Fibroblast of pulmonary artery (primary cell): ENCODE measurements at places on chromosomes 3 and 15.

GRCh38 chr3:99430348-99431134, 207.9 kb upstream of the COL8A1 start:
- DNase-seq: peak; percentile 17

GRCh38 chr15:60328852-60329443, 68.8 kb downstream of the ANXA2 start:
- DNase-seq: peak; percentile 57

DNA sequence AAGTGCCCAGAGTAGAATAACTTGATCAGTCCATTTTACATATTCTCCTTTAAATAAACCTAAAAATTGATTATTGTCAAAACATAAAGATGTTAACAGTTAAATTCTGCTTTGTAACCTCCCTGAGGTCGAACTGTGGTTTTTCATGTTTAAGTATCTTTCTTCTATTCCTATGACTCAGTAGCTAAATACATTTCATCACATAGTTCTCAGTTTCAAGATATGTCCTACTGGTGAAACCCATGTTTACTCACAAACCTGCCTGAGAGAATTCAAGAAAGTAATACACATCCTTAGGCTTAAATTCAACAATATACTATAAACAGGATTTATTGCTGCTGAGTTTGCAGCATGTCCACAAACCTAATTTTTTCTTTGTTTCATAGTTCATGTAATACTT, 692.9 kb downstream of the ZPLD1 start:
- peak; percentile 2 for DNase-seq

GRCh38 chr3:126666658-126667528, 12.0 kb upstream of the TXNRD3 start:
- no peak for DNase-seq

GRCh38 chr3:56157693-56158362, 310.4 kb downstream of the ERC2 start:
- DNase-seq: peak; percentile 8

DNA sequence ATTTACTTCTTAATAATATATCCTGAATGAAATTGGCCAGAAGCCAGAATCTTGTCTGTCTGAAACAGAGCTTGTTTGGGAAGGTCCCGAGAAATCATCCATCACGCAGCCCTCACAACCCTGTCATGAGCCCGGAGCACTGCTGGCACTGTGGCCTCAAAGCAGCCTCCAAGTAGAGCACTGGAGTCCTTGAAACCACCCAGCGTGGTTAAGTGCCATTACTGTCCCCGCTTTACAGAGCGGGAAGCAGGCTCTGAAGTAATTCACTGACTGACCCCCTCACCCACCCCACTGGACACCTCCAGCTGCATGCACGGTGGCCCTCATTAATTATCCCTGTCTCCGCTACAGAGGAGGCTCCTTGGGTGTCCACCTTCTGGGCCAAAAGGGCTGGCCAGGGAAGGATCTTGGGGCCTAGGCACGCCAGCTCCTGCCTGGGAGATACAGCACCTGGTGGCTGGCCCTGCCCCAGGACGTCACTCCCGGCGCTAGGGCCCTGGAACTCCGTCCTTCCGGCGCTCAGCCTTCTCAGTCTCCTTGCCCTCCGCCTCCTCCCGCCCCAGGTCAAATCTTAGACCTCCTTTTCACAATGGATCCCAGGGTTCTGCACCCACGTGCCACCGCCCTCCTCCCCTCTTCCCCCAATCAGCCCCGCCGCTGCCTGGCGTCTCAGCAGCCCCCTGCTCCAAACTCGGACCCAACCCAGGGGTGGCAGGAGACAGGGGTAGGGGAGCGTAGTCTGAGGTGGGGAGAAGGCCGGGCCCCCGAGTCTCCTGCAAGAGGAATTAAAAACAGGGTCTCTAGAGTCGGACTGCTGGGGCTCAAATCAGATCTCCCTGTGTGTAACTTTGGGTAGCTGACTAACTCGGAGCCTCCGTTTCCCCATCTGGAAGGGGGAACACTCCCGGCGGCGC, 1.1 kb downstream of the TKT start:
- peak; percentile 60 for DNase-seq

GRCh38 chr3:105653166-105653565, 215.6 kb downstream of the CBLB start:
- no peak for DNase-seq

GRCh38 chr3:71111784-71112440, 471.6 kb downstream of the FOXP1 start:
- DNase-seq: peak; percentile 89

DNA sequence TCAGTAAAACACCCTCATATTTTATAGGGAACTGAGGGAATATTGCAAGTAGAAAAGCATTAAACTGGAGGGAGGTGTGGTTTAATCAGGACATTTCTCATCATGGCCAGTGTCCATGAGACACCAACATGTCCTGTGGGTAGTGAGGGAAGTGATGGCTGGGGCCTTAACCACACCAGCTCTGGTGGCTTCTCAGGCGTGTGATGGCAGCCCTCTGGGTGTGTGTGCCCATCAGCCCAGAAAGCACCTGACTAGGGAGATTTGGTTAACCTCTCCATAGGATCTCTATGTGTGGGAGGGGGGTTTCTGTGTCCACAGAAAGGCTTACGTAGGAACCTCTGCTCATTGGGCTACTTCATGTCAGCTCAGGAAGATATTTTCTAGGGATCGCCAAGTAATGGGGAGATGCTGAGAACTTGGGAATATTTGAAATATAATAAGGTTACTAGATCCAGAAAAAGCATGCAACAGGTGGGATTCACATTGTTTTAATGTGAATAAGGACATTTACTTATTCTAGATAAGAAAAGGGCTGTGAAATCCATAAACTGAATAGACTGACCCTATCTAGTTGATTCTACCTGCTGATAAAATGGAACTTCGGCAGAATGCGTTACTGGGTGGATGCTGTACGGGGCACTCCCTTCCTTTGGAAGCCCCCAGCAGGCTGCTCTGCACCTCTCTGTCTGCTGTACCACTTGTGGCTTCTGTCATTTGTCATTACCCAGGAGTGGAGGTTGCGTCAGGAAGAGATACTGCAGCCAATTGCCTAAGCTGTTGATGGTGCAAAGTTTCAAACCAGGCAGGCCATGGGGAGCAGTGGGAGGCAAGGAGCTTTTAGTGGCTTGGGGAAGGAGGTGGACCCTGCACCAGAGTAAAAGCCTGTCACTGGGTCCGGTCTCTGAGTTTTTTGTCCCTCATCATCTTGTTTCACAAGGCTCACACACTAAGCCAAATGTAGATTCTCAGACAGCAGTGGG, 21.5 kb downstream of the PDHB start:
- no peak for DNase-seq

- peak; percentile 23 for DNase-seq
Observed at GRCh38 chr3:105304487-105304886, 62.2 kb upstream of the ALCAM start.

- peak; percentile 99 for DNase-seq
Observed at GRCh38 chr15:88649286-88649733, 10.5 kb downstream of the ISG20 start.

- no peak for DNase-seq
Observed at GRCh38 chr3:128480717-128481437, 12.1 kb downstream of the GATA2 start.

DNA sequence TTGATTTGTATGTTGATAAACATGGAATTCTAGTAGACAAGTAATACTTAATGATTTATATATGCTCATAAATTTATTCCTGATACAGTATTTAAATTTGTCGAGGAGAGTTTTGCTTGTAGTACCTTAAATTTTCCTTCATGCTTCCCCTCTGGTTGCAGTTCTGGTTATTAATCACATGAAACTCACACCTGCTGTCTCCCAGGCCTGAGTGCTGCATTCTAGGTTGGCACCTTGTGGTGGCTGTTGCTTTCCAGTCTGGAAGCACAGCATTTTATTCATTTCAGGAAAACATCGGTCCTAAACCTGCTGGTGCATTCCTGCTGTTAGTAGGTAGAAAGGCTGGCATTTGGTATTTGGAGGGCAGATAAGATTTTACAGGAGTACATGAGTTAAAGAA, 44.9 kb downstream of the ATP1B3 start:
- DNase-seq: no peak

DNA sequence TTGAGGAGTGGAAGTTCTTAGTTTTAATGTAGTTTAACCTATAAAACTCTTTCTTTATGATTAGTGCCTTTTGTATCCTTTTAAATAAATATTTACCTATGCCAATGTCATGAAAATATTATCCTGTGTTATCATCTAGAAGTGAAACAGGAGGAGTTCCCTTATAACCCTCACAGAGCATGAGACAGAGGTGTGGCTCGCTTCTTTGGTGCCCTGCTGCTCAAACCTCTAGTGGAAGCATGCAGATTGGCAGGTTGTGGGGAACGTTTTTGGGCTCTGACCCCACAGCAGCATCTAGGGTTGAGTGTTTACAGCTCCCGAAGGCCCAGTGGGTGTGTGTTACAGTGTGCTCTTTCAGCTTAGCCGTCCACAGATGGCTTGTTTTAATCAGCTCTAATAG, 459.4 kb upstream of the AZI2 start:
- no peak for DNase-seq

- DNase-seq: no peak
Observed at GRCh38 chr15:36239509-36239908, 339.9 kb upstream of the CDIN1 start.

DNA sequence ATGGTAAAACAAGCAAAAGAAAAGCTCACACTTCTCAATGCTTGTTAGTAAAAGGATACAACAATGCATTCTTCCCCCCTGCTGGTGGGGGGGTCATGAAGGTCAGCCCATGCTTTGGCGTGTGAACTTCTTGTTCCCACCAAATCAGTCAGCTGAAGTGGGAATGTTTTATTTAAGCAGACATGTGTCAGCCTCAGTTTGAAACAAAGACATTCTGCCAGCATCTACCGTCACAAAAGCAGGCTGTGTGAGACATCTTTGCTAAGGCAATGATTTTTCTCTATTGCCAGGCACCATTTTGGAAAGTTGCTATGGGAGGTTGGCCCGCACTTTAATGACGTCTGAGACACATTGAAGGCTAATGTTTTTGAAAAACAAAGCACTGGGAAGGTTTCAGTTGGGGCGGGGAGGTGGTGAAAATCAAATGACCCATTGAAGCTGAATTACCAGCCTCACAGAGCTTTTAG, 206.6 kb downstream of the TLE3 start:
- DNase-seq: no peak

- no peak for DNase-seq
Observed at GRCh38 chr3:148773805-148774204, 53.8 kb upstream of the CPB1 start.

GRCh38 chr15:45449395-45449794, 71.1 kb upstream of the GATM start:
- DNase-seq: no peak

- no peak for DNase-seq
Observed at GRCh38 chr3:185421577-185422232, 58.8 kb downstream of the MAP3K13 start.

DNA sequence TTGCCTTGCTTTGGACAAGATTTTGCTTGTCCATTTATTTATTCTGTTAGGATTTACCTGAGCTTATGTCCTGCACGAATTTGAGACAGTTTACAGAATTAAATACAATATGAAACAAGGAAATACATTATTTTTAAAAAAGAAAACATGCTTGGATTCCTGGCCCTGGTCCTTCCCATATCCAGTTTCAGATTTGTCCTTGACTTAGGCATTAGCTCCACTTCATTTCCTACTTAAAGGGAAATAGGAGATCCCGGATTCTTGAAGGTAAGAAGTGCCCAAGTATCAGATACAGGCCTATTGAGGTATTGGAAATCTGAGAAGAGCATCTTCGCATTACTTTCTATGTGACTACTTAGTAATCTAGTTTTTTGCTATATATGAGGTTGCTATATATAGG, 672.0 kb downstream of the SI start:
- no peak for DNase-seq

- no peak for DNase-seq
Observed at GRCh38 chr3:112003321-112004080, 4.8 kb downstream of the TAGLN3 start.

GRCh38 chr3:157445857-157446256, 9.2 kb downstream of the PTX3 start:
- peak; percentile 87 for DNase-seq

DNA sequence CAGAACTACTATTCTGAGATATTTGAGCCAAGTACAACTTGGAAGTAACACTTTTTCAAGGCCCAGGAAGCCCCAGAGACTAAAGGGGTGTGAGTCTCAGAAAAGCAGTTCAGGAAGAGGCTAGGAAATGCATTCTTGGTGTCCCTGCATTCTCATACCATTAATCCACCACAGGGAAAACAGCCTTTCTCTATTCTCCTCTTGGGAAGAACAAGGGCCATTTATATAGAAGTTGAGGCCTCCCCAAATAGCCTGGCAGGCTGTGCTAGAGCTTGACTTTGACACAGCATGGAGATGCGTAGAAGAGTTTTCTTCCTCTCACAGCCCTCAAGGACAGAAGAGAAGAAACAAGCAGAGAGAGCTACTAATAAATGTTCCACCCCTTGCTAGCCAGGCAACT, 5.5 kb upstream of the NR2C2 start:
- no peak for DNase-seq

- DNase-seq: no peak
Observed at GRCh38 chr15:100055821-100056220, 286.0 kb downstream of the ADAMTS17 start.

- DNase-seq: no peak
Observed at GRCh38 chr3:147458995-147459704, 50.0 kb downstream of the ZIC1 start.

- peak; percentile 48 for DNase-seq
Observed at GRCh38 chr3:43288366-43288765, 2.0 kb downstream of the SNRK start.

- DNase-seq: no peak
Observed at GRCh38 chr3:193149998-193150397, 91.0 kb upstream of the PLAAT1 start.
